ENCODE measurements at places on chromosomes 13 and 19.
A peak's percentile ranks its signal among the peaks of the same experiment; 100 is the strongest.

DNA sequence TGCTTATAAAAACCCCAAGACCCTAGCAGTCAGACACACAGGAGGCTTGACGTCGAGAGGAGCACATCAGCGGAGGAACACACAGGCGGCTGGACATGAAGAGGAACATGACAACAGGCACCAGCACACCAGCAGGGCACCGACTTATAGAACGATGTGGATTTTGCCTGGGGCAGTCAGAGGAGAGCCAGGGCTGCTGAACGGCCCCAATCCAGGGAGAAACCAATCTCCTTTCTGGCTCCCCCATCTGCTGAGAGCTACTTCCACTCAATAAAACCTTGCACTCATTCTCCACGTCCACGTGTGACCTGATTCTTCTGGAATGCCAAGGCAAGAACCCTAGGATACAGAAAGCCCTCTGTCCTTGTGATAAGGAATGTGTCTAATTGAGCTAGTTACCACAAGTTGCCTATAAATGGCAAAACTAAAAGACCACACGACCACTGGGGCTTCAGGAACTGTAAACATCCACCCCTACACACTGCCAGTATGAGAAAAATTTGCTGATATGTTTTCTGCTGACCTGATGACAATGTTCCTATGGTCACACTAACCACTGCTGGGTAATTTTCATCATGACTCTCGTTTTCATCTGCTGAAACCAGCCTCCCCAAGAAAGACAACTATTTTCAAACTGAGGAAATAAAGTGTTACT, 35.8 kb upstream of the CEACAM21 start:
- no peak for DNase-seq

DNA sequence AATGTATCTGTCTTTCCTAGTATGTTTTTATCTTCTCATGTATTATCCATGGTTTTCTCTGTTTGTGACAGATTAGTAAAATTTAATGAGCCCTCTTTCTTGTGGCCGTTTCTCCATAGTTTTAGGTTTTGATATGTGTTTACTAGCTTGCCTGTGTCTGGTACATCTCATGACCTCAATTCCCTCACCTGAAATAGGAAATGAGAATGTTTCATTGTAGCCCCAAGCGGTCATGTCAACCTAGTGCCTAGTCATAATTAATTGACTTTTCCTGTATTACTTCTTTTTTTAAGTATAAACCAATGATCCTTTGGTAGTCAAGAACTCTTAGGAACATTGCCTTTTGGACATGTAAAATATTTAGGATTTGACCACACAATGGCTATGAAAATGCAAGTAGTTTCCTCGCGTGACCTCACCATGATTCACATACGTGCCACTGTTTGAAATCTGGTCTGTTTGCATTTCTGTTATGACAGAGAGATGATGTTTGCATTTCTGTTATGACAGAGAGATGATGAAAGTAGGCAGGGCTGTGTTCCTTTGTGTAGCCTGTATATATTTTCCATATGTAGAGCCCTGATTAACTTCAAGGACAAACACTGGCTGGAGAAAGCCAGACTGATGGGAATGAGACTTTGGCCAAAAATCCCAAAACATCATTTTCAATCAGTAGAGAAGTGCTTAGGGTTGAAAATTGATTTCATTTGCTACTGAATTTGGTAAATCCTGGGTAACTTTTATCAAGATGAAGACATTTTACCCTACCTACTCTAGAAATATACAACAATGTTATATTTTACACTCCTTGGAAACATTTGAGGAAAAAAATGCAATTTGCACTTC, 104.8 kb downstream of the TNFRSF19 start:
- DNase-seq: no peak

GRCh38 chr13:113350065-113350937, 13.6 kb downstream of the GRTP1 start:
- DNase-seq: no peak

GRCh38 chr19:33048806-33049676, 15.6 kb downstream of the RHPN2 start:
- no peak for DNase-seq

DNA sequence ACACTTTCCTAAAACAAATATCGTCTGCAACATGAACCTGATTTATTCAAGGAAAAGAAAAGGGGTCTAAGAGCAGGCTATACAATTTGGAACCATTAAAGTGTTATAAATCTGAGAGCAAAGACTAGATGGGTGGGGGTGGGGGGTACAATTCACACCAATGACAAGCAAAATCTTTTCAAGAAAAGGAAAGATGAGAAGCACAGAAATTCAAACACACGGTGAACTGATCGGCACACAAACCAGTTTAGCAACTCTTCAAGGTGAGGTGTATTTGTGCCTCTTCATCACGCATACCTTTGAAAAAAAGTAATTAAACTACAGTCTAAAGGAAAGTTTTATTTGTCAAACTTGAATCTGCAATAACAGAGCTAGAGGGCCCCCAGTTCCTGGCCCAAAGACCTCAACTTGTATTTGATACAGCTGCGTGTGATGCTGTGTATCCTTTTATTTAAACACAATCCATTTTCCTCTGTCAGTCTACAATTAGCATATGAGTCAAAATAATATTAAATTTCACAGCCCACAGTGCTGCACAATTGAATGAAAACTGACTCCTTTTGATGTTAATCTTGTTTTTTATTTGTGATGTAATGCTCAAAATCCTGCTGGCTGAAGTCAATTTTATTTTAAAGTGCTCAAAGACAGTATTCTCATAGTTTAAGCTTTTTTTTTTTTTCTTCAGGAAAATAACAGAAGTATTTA, 14.2 kb downstream of the EFNB2 start:
- no peak for DNase-seq

- peak; percentile 27 for DNase-seq
Observed at GRCh38 chr19:50906217-50906616, 5.0 kb downstream of the KLK4 start.

GRCh38 chr13:58343076-58343475, 711.5 kb downstream of the PCDH17 start:
- no peak for DNase-seq

- no peak for DNase-seq
Observed at GRCh38 chr19:31975461-31975860, 369.9 kb upstream of the ZNF507 start.

- DNase-seq: no peak
Observed at GRCh38 chr19:11856596-11857250, 8.2 kb downstream of the ZNF439 start.

- DNase-seq: no peak
Observed at GRCh38 chr13:102017248-102017647, 384.6 kb downstream of the FGF14 start.

DNA sequence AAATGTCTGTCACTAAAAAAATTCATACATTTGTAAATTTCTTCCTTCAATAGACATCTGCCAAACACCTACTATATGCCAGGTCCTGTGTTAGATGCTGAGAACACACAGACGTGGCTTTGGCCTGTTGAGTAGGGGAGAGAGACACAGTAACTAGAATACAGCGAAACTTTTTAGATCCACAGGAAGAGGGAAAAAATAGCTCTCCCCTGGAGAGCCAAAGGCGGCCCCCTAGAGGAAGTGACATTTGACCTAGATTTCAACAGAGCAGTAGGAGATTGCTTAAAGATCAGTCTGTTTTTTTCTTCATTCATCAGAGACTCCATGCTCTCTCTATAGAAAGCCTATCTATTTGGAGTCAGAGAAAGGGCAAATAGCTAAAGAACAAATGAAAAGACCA, 11.3 kb downstream of the LCP1 start:
- DNase-seq: peak; percentile 53

DNA sequence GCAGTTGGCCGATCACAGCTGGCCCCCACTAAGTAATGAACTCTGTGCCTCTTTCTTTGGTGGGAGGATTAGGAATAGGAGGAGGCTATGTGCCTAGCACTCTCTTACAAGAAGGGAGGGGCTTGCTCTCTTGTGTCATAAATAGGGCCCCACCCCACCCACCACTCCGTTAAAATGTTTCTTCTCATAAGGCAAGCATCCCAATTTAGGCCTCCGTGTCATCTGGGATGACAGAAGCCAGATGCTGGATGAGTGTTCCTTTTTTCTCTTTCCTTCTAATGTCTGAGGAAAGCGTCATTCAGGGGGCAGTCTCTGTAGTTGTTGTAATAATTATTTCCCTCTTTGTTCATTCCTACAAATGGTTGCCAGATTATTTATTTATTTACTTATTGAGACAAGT, at the start of gene LIPE:
TSS of gene LIPE (minus strand) at position 76 of the 400 bp plus-strand sequence. CDS start 239 bp downstream, outside the sequence.
- no peak for DNase-seq

DNA sequence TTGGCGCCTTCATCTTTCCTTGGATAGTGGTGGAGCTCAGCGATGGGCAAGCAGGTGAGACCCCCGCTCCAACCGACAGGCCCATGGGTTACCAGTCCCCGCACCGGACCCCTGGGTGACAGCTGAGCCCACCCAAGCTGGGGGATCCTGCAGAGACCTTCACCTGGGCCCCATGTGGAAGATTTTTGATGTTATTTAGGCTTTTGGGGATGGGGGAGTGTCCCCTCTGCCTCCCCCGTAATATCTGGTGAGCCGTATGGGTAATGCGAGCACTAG, 4.9 kb upstream of the LILRA5 start:
- no peak for DNase-seq

- no peak for DNase-seq
Observed at GRCh38 chr13:45861322-45861721, 9.8 kb upstream of the SIAH3 start.

DNA sequence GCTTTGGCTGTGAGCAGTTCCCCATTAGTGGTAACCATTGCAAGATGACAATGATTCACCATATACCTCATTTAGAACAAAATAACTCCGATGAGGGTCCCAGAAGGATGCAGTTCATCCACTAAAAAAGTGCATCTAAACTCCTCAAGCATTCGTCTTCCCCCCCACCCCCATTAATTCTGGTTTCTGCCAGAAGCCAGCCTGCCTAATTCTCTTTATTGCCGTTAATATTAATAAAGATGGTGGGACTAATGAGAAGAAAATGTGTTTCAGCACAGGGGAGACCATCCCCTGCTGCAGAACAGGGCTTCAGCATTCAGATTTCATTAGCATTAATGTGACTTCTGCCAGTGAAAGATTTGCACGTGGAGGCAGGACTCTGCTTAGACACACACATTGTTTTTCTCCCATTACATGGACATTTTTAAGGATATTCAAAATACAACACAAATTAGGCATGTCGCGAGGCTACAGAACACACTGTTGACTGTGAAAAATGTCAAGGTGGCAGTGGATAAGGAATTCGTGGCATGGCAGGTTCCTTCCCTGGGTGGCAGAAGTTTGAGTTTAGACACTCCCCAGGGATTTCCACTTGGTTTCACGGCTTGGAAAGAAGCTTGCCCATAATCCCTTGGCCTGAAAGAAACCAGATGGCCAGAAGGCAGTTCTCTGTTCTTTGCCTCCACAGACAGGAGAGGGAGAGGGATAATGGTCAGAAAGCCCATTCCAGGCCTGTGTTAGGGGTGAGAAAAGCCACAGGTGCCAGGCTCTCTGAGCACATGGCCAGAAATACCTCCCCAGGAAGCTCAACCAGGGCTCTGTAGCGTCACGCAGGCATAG, 236.5 kb downstream of the FOXO1 start:
- no peak for DNase-seq

GRCh38 chr19:18435178-18435841, 2.6 kb downstream of the ISYNA1 start:
- DNase-seq: no peak

GRCh38 chr19:37074111-37074510, 4.1 kb upstream of the ZNF420 start:
- no peak for DNase-seq

DNA sequence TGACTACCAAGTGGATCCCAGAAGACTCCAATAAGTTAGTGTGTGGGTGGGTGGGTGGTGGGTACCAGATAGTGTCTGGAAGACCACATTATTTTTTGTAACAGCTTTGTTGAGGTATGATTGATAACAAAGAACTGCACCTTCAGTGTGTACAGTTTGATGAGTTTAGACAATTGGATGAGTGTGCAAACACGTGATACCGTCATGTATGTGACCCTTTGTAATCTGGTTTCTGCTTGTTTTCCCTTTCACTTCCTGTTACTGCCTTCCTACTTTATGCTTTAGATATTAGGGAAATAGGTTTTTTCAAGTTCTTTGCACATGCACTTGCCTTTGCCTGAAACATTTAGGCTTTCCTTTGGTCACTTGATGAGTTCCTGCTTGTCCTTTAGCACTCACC, 8.5 kb downstream of the RPL21 start:
- no peak for DNase-seq

- DNase-seq: no peak
Observed at GRCh38 chr13:59633290-59633689, 530.4 kb downstream of the DIAPH3 start.

DNA sequence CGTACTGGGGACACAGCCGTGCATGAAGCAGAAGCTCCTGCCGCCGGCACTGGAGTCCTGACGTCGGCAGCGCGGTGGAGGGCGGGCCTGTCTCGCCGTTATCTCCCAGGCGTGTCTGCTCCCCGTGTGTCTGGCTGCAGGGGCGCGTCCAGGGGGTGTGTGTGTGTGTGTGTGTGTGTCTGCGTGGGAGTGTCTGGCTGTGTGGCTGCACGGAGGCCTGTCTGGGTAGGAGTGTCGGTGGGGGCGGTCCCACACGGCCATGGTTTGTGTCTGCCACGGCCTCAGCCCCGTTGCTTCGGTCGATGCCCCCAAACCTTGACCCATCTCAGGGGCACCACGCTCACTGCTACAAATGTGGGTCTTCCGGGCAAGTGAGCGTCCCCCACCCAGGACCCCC, 18.3 kb downstream of the ARID3A start:
- DNase-seq: no peak

GRCh38 chr13:113491418-113491883, 940 bp upstream of the DCUN1D2 start:
- DNase-seq: no peak

DNA sequence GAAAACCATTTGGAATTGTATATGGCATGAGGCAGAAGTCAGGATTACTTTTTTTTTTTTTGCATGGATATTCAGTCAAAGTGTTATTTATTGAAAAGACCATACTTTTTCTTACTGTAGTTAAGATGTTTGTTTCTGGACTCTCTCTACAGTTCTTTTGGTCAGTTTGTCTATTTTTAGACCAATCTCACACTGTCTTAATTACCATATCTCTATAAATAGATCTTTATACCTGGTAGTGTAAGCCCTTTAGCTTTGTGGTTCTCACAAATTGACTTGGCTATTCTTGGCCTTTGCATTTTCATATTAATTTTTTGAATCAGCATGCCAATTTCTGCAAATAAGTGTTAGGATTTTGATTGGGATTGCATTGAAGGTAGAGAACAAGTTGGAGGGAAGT, 96.8 kb downstream of the MAB21L1 start:
- no peak for DNase-seq

All from CD4-positive, alpha-beta T cell treated with Interleukin-17A for 4 hours (primary cell).